Activated naive CD4-positive, alpha-beta T cell (primary cell): ENCODE measurements at places on chromosomes 11 and 22.

- no peak for DNase-seq
Observed at GRCh38 chr22:18059094-18059417, 18.7 kb upstream of the PEX26 start.

- no peak for DNase-seq
Observed at GRCh38 chr22:39498368-39498767, 3.7 kb upstream of the MIEF1 start.

DNA sequence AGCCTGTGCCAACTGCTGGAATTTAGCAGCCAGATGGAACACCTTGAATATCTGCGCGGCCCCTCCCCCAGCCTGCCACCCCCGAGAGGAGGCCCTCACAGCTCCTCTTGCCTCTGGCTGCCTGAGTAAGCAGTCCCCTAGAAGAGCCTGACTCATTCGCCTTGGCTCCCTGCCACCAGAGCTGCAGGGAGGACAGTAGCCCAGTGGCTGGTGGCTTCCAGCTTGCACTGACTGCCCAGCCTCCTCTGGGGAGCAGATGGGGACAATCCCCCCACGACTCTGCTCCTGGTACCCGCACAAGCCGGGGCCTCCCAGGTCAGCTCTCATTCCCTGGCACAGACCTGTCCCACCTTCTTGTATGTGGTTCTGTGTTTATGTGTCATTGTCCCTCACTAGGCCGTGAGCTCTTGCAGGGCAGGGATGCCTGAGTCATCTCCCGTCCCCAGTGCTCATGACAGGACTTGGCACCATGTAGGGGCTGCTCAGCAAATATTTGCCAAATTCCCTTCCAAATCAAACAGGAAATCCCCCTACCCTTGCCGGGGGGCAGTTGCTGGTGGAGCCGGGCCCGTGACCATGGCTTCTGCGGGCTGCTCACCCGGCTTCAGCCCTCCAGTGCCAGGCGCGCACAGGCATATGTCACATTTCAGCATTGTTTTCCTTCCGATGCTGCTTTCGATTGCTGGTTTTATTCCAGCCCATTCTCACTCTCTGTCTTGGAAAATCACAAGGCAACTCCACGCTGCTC lies 43.6 kb downstream of the CACNG2 start:
- no peak for DNase-seq

DNA sequence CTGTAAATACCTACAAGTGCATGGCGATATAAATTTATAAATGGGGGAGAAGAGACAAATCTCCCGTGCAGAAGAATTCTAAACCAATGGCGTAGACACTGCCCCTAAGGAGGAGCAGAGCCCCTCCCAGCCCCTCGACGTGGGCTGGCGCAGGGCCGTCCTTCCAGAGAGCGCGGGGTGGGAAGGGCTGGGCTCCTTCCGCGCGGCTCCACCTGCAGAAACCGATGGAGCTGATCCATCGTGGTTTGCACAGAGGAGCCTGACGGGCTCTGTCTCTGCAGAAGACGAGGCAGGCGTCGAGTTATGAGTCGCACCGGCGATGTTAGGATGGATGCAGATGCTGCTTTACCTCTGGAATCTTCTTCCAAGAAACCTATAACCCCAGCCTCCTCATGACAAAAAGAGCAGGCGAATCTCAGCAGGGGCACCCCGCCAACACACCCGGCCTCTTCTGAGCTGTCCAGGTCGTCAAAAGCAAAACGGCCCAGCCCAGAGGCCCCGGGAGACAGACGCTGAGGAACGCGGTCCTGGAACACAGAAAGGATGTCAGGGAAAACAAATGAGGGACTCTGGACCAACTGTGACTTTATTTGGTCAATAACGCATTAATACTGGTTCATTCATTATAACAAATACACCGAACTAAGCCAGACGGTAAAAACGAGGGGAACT lies 11.0 kb upstream of the B4GALNT4 start:
- DNase-seq = no peak

GRCh38 chr11:75356613-75357012 lies 5.2 kb upstream of the ARRB1 start:
- no peak for DNase-seq

DNA sequence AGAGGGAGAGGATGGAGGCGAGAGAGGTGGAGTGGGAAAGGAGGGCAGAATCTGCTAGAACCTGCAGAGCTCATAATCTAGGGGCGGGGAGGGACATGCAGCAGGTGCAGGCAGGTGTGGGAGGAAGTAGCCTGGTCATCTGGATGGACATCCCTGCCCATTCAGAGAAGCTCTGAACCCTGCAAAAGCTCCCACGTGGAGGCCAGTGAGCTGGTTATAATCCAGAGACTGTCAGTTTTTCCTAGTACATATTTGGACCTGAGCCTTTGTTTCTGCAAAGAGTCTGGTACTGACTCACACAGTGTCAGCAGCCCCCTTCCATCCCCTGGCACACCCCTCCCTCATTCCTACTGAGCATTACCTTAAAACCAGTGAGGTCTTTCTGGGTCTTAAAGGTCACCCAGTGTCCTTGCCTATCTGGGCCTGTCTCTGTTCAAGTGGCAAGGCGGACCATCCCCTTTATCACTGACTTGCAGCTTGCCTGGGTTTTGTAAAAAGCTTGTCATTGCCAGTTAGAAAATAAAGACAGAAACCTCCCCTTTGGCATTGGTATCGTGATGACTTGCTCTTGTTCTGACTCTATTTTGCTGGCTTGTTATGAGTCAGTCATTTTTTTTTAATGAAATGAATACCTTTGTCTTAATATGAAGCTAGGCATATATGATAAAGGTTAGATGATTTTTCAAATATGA lies 26.1 kb downstream of the PTPRJ start:
- DNase-seq = no peak

- no peak for DNase-seq
Observed at GRCh38 chr11:75677909-75678308, 9.1 kb upstream of the MAP6 start.

DNA sequence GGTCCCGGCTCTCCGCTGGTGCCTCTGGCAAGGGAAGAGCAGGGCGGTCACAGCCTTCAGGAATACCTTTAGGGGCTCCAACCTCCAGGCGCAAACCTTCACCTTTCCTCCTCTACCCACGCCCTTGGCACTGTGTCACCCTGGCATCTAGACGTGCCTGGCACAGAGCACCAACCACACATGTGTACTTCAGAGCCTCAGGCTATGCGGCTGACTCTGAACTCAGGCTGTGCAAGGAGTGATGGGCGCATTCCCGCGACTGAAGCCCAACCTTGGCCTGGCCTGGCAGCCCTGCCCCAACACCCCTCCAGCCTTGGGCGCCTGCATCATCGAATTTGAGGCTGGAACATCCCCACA lies 11.4 kb downstream of the SCARF2 start:
- no peak for DNase-seq

DNA sequence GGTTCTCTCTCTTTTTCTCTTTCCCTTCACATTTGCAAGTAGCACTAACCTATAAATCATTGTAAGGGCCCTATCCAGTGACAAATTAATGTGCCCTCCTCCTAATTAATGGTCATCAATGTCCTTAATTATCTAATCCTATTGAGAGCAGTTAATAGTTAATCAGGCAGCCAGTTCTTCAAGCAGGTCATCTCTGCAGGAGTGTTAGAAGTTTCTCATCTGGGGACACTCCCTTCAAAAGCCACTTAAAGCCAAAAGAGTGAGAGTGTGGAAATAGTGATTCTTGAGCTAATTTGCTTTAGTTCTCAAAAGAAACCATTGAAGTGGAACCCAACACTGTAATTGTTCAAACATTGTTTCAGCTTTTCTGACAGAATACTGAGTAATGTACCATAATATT lies 141.6 kb downstream of the ELP4 start:
- no peak for DNase-seq

- DNase-seq = no peak
Observed at GRCh38 chr11:128261011-128261421, 326.3 kb downstream of the ETS1 start.

DNA sequence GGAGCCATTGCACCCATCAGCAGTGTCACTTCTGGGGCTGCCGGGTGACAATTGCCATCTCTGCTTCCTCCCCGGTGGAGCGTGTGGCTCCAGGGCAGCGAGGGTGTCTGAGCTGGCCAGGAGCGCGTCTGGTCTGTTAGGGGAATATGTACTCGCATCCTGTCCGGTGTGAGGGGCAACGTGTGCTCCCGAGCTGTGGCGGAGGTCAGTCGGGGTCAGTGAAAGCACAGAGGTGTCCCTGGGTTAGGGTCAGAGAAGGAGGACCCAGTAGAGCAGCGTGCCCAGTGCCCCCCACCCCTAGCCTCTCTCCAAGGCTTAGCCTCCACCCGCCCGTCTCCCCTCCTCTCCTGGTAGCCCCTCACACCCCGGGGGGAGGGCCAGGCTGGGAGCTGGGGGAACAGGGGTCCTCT lies 1.5 kb downstream of the CLCF1 start:
- no peak for DNase-seq

DNA sequence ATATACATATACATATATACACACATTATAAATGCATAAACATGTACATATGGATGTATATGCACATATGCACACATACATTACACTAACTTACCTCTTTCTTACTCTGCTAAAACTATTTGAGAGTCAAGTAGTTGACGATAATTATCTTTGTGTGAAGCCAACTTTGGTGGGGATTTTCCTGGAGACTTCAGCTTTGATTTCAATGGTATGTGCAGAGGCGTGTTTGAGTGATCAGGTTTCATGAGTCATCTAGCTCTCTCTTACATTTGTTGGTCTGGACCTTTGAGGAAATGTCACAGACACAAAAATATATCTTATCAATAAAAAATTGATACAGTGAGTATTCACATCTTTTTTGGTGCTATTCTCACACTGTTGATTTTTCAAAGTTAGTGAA lies 769.1 kb upstream of the LUZP2 start:
- no peak for DNase-seq

DNA sequence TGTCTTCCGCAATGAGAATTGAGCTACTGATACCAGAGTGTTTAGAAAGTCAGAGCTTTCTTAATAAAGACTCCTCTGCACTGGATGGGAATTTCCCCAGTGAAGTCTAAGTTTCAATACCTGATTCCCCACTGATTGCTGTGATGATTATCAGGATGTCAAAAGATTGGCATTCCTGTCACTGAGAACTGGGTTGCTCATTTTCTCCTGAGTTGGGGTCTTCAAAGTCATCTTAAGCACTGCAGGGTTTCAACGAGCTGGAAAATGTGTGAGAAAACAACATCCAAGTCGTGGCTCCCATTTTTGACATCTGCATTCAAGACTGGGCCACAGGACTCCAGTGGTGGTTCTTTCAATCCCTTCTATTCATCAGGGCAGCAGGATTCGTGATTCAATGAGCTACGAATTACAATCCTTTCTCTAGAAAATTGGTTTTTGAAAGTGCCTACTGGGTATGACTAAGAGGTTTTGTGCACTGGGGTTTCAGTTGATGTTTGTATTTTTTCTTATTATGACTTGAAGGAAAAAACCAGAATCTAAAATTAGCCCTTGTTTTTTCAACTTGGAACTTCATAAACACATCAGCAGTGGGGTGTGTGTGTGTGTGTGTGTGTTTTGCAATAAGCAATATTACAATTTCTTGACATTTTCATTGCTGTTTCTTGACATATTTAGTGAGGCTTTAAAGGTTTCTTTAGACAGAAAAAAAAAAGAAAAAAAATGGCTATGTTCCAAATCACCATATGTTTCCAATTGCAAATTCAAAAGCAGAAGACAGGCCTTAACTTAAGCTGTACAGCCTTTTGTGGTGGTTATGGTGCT lies 233.0 kb downstream of the FAM76B start:
- no peak for DNase-seq

- DNase-seq = no peak
Observed at GRCh38 chr11:124954590-124954955, 571 bp downstream of the CCDC15 start.

- no peak for DNase-seq
Observed at GRCh38 chr22:23085785-23086184, 15.5 kb downstream of the GNAZ start.

GRCh38 chr22:28737701-28738100 lies 3.9 kb downstream of the CHEK2 start:
- DNase-seq = no peak

DNA sequence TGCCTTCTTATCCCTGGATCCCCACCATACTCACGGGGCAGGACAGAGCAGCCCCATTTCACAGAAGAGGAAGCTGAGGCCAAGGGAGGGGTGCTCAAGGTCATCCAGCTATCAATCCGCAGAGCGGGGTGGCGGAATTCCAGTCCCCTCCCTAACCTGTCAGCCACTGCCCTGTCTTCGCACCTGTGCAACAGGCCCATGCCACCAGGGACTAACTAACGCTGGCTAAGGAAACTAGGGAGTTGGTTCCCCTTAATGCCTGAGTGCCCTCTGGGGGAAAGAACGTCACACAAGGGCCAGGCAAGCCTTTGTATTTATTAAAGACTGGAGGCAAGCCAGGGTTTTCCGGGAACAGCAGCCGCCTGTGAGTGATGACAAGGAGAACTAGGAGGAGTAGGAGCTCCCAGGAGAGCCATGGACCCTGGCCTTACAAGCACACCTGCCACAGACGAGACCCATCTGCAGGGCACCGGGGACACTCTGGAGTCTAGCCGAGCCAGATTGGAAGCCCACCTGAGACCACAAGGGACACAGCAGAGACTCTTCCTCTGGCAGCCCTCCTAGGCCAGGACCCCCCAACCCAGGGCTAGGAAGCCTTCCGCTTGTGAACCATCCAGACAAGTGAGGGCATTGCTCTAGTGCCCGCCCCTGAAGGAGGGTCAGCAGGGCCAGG lies 64.4 kb downstream of the MYH9 start:
- DNase-seq = no peak

- no peak for DNase-seq
Observed at GRCh38 chr11:9861860-9862725, 198.2 kb downstream of the SWAP70 start.

GRCh38 chr11:115739878-115740277 lies 235.7 kb upstream of the CADM1 start:
- DNase-seq = no peak

GRCh38 chr11:75078233-75078632 lies 18.4 kb downstream of the OR2AT4 start:
- no peak for DNase-seq

DNA sequence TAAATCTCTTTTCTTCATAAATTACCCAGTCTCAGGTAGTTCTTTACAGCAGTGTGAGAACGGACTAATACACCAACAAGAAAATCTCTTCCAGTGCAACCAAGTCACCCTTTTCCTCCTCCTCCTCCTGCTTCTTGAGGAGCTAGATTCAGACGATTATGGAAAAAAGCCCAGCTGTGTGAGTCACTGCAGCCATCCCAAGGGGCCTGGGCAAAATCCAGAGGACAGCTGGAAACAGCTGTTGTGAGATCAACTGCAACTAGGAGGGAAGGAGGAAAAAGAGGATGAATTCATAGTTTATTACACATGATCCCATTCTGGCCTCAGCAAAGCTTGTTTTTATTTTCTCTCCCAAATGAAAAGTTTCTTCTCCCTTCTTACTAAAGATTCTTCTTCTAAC lies 32.9 kb downstream of the RBFOX2 start:
- no peak for DNase-seq

DNA sequence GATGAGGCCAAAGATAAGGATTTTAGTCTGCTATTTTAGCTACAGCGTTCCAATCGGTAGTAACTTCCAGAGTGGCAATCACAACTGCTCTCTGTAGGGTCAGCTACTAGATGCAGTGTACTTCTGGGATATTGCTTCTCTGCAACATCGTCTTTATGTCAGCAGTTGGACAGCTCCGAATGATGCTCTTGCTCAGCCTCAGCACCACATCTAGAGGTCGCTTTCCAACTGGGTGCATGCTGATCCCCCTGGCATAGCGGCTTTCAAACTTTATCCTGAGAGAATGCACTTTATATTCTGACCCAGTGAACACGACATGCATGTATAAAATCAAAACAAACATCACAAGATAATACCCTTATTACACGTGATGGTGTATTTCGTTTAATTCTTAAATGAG lies 219.6 kb downstream of the C11orf87 start:
- DNase-seq = no peak

- no peak for DNase-seq
Observed at GRCh38 chr11:130383344-130384211, 44.8 kb downstream of the ADAMTS8 start.
